ENCODE measurements at places on chromosomes 5 and 9.

GRCh38 chr5:169289520-169289919, 11.4 kb downstream of the SLIT3 start:
- DNase-seq = no peak

- DNase-seq = peak; percentile 69
These were observed 1264.5 kb upstream of the ACO1 start for GRCh38 chr9:31119890-31120454.

- no peak for DNase-seq
These were observed 11.0 kb downstream of the LPCAT1 start for GRCh38 chr5:1512541-1513291.

DNA sequence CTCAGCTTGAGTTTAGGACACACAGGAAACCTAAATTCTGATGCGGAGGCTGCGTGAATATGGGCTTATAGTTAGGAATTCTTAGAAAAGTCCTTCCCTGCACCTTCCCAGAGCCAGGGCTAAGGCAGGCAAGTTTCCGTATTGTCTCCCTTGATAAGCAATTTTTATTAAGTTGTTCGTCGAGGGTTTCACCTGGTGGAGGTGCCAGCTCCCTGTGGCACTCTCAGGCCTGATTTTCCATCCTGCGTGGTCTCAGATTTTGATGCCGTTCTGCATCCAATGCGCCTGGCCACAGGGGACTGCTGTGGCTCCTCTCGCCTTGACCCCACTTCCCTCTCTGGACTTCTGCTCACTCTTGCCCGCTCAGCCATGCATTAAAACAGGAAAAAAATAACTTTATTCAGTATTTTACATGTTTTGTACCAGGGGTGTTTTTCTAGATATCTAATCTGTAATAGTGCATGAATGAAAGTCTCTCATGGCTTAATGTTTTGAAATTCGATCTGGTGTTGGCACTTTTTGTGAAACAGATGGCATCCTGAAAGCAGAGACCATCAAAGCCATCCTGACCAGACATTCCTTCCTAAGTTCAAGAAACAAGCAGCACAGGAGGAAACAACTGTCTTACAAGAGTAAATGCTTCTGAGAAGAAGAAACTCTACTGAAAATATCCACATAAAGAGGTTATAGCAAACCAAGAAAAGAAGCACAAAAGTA, 50.7 kb downstream of the TRIP13 start:
- DNase-seq = no peak

DNA sequence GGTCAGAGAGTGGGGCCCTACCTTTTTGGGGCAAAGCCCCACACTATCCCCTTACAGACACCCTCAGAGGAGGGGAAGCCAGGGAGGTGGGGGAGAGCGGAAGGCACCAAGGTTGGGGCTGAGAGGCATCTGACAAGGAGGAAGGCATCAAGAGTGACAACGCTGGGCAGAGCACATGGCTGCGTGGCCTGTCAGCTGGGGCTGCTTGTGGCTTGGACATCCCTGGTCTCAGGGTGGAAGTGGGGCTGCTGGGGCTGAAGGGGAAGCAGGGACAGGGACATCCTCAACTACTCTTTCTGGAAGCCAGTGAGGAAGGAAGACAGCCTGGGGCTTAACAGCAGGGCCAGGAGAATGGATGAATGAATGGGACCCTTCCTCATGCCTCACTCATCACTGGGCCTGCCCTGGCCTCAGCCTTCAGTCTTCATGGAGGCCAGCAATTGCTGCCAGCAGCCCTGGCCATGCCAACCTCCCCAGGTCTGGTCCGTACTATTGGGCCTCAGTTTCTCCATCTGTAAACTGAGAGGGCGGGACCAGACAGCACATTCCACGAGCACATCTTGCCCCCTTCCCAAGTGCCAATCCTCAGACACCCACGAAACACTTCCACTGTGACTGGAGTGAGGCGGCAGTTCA, 993 bp upstream of the RALGDS start:
- DNase-seq = no peak

DNA sequence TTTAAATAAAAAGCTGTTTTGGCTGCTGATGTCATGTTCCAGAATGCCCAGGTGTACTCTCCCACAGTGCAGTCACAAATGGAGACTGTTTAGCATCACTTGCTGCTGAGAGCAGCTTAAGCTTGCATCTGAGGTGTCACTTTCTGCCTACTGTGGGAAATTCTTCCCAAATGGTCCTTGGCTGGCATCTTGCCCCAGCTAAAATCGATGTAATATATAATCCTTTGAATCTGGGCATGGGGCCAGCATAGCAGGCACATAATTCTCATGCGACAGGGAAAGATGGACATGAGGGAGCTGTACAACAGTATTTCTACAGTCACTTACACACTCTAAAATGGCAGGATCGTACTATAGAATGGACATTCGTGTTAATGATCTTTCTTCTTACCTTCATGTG, 144.3 kb downstream of the MACIR start:
- DNase-seq = no peak

DNA sequence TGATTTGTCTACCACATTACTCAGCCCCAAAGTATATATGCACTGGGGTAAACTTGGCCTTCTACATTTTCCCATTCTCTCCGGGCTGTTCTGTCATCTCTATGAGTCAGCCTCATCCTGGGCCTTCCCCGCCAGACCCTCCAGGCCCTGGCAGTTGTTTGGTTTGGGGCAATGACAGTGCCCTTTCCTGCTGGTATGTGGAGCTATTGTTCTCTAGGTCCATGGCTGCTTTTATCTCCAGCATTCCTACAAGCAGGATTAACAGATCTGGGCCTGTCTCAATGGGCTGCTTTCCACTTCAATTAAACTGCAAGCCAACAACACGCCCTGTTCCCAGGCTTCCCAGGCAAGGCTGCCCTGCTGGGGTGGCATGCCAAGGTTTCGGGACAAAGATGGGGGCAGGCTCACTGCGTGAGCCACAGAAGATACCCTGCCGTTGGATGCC, 136.4 kb downstream of the SLIT3 start:
- peak; percentile 95 for DNase-seq

- no peak for DNase-seq
These were observed 1046.5 kb upstream of the ARRDC3 start for GRCh38 chr5:92429646-92430045.

DNA sequence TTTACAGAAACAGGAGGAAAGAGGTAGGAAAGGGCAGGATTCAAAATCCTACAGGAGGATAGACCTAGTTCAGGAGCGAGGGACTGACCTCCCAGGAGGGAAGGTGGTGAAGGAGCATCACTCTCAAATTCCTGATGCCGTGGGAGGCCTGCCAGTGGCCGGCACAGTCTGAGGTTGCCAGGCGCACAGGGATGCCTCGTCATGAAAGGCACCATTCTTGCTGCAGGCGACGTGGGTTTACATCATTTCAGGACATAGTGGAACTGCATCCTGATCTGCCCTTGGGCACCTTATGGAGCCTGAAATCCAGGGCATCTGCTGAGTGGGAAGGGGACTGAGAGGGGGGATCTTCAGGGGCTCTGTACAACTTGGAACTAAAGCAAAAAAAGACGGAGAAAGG, 163.2 kb upstream of the S1PR3 start:
- DNase-seq = no peak

GRCh38 chr9:23820451-23821374, 5.3 kb downstream of the ELAVL2 start:
- DNase-seq = peak; percentile 58

DNA sequence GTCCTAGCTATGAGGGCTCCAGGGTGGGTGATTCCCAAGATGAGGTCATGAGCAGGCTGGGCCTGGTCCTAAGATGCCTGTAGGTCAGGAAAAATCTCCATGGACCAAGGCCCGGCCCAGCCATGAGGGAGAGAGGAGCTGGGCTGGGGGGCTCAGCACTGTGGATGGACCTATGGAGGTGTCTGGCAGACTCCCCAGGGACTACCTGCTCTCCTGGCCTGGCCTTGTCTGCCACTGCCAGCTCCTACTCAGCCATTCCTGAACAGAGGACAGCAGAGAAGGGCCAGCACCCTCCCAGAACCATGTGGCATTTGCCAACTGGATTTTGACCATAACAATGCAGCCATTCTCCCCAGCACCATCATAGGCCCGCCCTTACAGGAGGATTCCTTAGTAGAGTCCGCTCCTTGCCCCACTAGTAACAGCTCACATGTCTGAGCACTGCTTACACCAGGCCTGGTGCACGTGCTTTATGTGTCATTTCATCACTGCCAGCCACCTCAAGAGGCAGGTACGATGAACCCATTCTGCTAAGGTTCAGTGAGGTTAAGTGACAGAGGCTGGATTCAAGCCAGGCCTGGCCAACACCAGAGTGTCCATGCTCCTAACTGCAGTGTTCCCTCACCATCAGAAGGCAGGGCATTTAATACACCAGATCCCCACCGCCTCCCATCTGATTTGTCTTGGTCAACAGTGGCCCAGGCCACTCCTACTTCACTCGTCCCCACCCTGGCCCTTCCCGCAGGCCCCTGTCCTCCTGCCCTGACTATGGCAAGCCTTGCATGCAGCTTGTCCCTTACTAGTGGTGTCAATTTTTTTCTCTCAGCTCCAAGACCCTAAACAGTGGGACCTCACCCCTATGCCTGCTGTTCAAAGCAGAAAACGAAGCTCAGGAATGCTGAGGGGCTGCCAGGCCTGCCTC, 669 bp downstream of the IL13 start:
- no peak for DNase-seq

DNA sequence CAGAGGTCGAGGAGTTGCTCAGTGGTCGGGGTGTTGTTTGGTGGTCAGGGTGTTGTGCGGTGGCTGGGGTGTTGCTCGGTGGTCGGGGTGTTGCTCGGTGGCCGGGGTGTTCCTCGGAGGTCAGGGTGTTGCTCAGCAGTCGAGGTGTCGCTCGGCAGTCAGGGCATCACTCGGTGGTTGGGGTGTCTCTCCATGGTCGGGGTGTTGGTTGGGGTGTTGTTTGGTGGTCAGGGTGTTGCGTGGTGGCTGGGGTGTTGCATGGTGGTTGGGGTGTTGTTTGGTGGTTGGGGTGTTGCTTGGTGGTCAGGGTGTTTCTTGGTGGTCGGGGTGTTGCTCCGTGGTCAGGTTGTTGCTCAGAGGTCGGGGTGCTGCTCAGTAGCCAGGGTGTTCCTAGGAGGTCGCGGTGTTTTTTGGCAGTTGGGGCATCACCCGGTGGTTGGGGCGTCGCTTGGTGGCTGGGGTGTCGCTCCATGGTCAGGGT, 11.0 kb upstream of the GPSM1 start:
- no peak for DNase-seq

DNA sequence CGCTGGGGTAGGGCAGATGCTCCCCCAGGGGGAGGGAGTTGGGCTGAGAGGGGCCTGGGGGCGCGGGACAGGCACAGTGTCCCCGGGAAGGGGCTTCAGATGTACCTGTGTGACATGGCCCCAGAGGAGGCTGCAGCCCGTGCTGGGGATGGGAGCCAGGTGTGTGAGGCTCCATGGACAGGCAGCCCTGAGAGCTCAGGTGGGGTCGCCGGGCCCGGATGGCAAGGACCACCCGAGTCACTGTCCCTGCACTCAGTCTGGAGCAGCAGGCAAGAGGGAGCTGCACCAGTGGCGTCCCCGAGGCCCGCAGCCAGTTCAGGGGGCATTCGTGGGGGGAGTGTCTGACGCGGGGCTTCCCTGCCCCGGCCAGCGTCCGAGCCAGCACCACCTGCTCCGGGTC, 18.9 kb downstream of the CCDC187 start:
- DNase-seq = no peak

DNA sequence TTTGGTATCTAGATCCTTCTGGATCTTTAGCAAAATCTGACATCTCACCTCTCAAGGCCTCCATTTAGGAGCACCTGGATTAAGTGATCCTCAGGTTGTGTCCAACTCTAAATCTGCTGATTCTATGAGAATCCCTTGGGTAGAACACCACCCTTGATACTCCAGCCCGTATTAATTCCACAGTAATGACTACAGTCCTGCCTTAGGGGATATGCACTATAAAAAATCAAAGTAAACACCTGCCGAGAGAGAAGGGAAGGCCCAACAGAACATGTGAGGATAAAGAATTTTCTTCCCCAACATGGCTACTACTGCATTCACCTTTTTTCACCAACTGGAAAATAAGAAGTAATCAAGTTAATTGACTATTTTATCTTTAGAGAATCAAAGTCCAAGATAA, 27.6 kb downstream of the DAP start:
- DNase-seq = no peak

GRCh38 chr5:106601620-106602019, 1069.1 kb downstream of the EFNA5 start:
- peak; percentile 77 for DNase-seq

- no peak for DNase-seq
These were observed 76.7 kb downstream of the ANXA2R start for GRCh38 chr5:42963412-42963811.

- no peak for DNase-seq
These were observed 119.3 kb downstream of the NR2F1-AS1 start for GRCh38 chr5:93461756-93462155.

GRCh38 chr5:132456296-132456986, 34.1 kb downstream of the IRF1 start:
- peak; percentile 44 for DNase-seq

DNA sequence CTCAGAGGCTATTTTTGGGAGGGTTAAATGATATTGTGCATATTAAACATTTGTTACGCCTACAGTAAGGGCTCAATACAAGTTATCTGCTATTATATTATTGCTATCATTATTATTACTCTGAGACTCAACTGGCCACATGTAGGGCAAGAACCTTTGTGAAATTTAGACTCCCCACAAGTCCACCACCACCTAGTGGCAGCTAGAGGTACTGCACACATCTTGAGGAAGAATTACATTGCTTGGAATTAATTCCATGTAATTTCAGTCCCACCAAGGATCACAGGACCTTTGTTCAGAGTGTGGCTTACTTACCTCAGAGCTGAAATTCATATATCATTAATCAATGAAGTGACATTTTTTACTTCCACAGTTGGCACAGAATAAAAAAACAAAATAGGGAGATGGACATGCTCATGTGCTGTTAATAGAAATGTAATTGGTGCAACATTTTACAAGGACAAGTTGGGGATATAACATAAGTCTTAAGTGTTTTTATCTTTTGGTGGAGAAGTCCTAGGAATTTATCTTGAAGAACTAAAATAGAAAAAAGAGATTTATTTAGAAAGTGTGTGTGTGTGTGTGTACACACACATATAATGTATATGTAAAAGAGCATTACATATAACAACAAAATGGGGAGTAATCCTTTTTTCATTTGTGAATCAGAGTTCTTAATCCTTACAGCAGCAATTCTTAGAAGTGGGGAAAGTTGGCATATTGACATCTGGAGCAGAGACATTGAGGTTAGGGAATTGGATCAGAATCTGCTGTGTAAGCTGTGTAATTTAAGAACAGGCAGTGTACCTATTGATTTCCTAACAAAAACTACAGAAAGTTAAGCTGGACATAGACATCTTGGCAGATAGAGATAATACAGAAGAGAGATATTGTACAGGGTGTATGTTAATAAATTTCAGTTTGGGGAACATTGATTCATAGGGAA, 11.2 kb downstream of the MSANTD3 start:
- DNase-seq = peak; percentile 79

DNA sequence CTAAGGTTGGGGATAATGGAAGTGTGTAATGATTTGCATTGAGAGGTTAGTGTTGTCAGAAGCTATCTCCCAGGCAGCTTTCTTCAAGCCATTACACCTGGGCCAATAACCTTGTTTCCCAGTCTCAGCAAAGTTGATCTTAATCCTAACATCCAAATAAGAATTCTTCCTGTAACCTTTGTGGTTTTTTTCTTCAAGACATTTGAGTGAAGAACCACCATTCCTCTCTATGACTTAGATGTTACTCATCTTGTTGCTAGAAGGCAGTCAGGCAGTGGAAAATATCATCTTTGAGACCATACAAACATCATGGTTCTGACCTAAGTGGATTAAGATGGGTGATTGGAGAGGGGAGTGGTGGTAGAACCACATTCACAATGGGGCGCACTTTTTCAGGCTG, 103.5 kb downstream of the NDUFAF2 start:
- DNase-seq = peak; percentile 82
